K562 (cell line): ENCODE measurements at places on chromosomes 2 and 18. TPM values are rescaled to one million over a fixed set of nuclear protein-coding genes. Genes with fewer than 3 reads are reported as not detected.

UGT1A6 gene
- 0.09 TPM in 1 of 2 replicates, not detected in the other for total RNA-seq

RGPD4 gene
- total RNA-seq = not detected in 2 replicates

UGT1A9 gene
- total RNA-seq = not detected in 2 replicates

KHK gene
- 10.7 and 13.2 TPM in 2 replicates for total RNA-seq

PPP4R3B gene
- total RNA-seq = 43.6 and 50.1 TPM in 2 replicates

COL4A4 gene
- 0.07 TPM in 1 of 2 replicates, not detected in the other for total RNA-seq

INPP5D gene
- 4.3 and 5.6 TPM in 2 replicates for total RNA-seq

KYNU gene
- 5.4 and 5.5 TPM in 2 replicates for total RNA-seq

SERPINB10 gene
- not detected in 2 replicates for total RNA-seq

ELOA2 gene
- total RNA-seq = not detected in 2 replicates

CD226 gene
- total RNA-seq = 1.7 and 2.0 TPM in 2 replicates

SLC25A52 gene
- not detected in 2 replicates for total RNA-seq

PROC gene
- not detected in 2 replicates for total RNA-seq

CRYGB gene
- total RNA-seq = not detected in 2 replicates

GRP gene
- not detected in 2 replicates for total RNA-seq

EGR4 gene
- total RNA-seq = not detected in 2 replicates

STARD6 gene
- total RNA-seq = not detected in 2 replicates

C2orf92 gene
- total RNA-seq = 4.0 and 4.5 TPM in 2 replicates

TACR1 gene
- total RNA-seq = not detected in 2 replicates

SGPP2 gene
- 0.04 TPM in 2 replicates for total RNA-seq

MAL gene
- not detected in 2 replicates for total RNA-seq

DSG3 gene
- 0.07 and 0.18 TPM in 2 replicates for total RNA-seq

STPG4 gene
- total RNA-seq = not detected in 2 replicates

CHN1 gene
- total RNA-seq = 0.94 and 1.4 TPM in 2 replicates

CHST10 gene
- 16.8 and 19.3 TPM in 2 replicates for total RNA-seq

RIT2 gene
- total RNA-seq = not detected in 2 replicates

MROH2A gene
- not detected in 2 replicates for total RNA-seq

SIX2 gene
- total RNA-seq = not detected in 2 replicates

RND3 gene
- total RNA-seq = 0.51 and 0.64 TPM in 2 replicates

TUBA4B gene
- not detected in 2 replicates for total RNA-seq

PRADC1 gene
- total RNA-seq = 36.3 and 41.2 TPM in 2 replicates

ZBTB7C gene
- total RNA-seq = not detected in 2 replicates

GAL3ST2 gene
- total RNA-seq = 0.31 and 0.42 TPM in 2 replicates

MAP3K2 gene
- total RNA-seq = 14.2 and 15.5 TPM in 2 replicates

HYCC2 gene
- 18.9 and 20.0 TPM in 2 replicates for total RNA-seq

C18orf32 gene
- total RNA-seq = 20.4 and 23.2 TPM in 2 replicates

SKOR2 gene
- total RNA-seq = not detected in 2 replicates

ALPI gene
- total RNA-seq = not detected in 2 replicates

TFPI gene
- 74.7 and 83.0 TPM in 2 replicates for total RNA-seq

FAM124B gene
- 7.4 and 7.6 TPM in 2 replicates for total RNA-seq

NR4A2 gene
- total RNA-seq = 5.1 and 5.6 TPM in 2 replicates

FOXI3 gene
- total RNA-seq = not detected in 2 replicates

UGT1A3 gene
- total RNA-seq = not detected in 2 replicates

POMC gene
- not detected in 2 replicates for total RNA-seq

SIGLEC15 gene
- total RNA-seq = not detected in 2 replicates

KCNJ13 gene
- total RNA-seq = not detected in 2 replicates

MERTK gene
- 1.1 and 1.4 TPM in 2 replicates for total RNA-seq

RTP5 gene
- total RNA-seq = not detected in 2 replicates

ABCG8 gene
- total RNA-seq = not detected in 2 replicates

C2orf81 gene
- total RNA-seq = 0.22 TPM in 1 of 2 replicates, not detected in the other

FTCDNL1 gene
- 0.58 and 1.0 TPM in 2 replicates for total RNA-seq

LYPD6B gene
- not detected in 2 replicates for total RNA-seq

SERPINB4 gene
- not detected in 2 replicates for total RNA-seq
